ENCODE measurements at places on chromosomes 6 and 20.

DNA sequence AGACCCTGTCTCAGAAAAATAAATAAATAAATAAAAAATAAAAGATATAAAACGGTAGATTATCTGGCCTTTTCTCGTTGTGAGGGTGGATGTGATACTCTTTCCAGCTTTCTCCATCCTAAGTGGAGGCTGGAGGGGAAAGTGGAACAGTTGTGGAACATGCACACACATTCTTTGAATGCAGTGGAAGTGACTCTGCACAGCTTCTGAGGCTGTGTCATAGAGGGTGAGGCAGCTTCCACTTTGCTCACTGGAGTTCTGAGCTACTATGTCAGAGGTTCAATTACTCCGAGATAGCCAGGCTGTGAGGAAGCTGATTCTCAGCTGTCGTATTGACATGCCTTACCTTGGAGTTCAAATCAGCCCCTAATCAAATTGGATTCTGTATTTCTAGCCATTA, 82.2 kb downstream of the CHMP4B start:
- peaks cover 13% of the 10 kb centered on the region for H3K4me1 ChIP-seq
- no peak overlapping the region for H3K4me3 ChIP-seq
- peak; percentile 90 for DNase-seq
- no peak overlapping the region for H3K27ac ChIP-seq

- peaks cover 10% of the 10 kb centered on the region for H3K4me1 ChIP-seq
- H3K4me3 ChIP-seq = no peak overlapping the region
- DNase-seq = no peak
- H3K27me3 ChIP-seq = peaks cover 3% of the 10 kb centered on the region
- H3K36me3 ChIP-seq = no peaks in the 10 kb centered on the region
Measured at GRCh38 chr6:1080453-1081337, 231.2 kb upstream of the FOXQ1 start.

DNA sequence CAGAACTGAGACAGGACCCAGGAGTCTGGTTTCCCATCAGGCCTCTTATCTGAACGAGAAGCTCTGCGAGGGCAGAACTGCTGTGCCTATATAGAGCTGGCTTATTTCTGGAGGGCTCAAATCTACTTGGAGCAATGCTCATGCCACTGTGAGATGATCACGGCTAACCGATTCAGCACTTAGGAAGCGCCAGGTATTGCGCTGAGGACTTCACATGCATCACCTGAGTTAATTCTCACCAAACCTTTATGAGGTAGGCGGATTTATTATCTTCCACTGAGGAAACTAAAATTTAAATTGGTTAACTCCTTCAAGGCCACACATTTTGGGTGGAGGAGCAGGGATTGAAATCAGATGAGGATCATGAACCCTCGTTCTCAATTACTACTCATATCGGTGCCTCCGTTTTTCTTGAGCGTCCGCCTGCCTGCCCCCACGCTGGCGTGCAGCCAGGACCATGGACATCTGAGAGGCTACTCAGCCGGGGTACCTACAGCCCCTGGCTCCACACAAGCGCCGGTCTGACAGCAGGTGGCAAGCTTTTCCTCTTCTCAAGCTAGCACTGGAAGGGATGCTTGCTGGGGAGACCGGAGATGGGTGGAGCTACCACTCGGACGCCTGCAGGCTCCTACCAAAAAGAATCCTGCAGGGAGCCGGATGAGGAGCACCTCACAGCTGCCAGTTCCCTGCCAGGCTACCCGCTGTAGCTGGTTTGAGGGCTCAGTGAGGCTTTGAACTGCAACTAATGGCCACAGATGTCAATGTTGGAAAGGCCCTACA, 1.0 kb upstream of the PCIF1 start:
- H3K27ac ChIP-seq = peak overlapping the region; percentile 99
- H3K4me1 ChIP-seq = peaks cover 5% of the 10 kb centered on the region
- H3K4me3 ChIP-seq = peak overlapping the region; percentile 85
- DNase-seq = peak; percentile 73
- H3K27me3 ChIP-seq = no peaks in the 10 kb centered on the region

- H3K27me3 ChIP-seq = no peaks in the 10 kb centered on the region
- no peak overlapping the region for H3K27ac ChIP-seq
- no peaks in the 10 kb centered on the region for H3K4me1 ChIP-seq
- H3K4me3 ChIP-seq = no peak overlapping the region
- H3K36me3 ChIP-seq = no peaks in the 10 kb centered on the region
Measured at GRCh38 chr6:119024111-119024510, 54.4 kb downstream of the FAM184A start.

GRCh38 chr6:57113105-57113504, 23.1 kb downstream of the ZNF451 start:
- H3K4me1 ChIP-seq = 0 out of 2 replicates have a peak, but pooled peaks cover 3% of the 10 kb centered on the region
- no peak for DNase-seq
- H3K27ac ChIP-seq = no peak overlapping the region
- H3K4me3 ChIP-seq = no peak overlapping the region
- H3K36me3 ChIP-seq = peaks cover 2% of the 10 kb centered on the region

DNA sequence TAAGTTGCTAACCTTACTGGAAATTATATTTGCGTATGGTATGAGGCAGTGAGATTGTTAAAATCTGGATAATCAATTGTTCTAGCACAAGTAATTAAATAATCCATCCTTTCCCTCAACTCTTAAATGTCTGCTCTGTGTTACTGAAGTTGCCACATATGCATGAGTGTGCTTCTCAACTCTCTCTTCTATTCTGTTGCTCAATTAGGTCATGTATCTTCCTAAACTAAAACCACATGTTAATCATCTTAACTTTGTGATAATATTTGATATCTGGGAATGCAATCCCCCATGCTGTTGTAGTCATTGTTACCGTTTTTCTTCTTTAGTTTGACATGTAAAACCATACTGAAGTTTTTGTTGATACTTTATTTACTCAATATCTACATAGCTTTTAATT, 63.5 kb upstream of the STMND1 start:
- H3K27ac ChIP-seq = no peak overlapping the region
- H3K36me3 ChIP-seq = no peaks in the 10 kb centered on the region
- DNase-seq = peak; percentile 79
- H3K27me3 ChIP-seq = no peaks in the 10 kb centered on the region
- peaks cover 3% of the 10 kb centered on the region for H3K4me1 ChIP-seq
- no peak overlapping the region for H3K4me3 ChIP-seq

DNA sequence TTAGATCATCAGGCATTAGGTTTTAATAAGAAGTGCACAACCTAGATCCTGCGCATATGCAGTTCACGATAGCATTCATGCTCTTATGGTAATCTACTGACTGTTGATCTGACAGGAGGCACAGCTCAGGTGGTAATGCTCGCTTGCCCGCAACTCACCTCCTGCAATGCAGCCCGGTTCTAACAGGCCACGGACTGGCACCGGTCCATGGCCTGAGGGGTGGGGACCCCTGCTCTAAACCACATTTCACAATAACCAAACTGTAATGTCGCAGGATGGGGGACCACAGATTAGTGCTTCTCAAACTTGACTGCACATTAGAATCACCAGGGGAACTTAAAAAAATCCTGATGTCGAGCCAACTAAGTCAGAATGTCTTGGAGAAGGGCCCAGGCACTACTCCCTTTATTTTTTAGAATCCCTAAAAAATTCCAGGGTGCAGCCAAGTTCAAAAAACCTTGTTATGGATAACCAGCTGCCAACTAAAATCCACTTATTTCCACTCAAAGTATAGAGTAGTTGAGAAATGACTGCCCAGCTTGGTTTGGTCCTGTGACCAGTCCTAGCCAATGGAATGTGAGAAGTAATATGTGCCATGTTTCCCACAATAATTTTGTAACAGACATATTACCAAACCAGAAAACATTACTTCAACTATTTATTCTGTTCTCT, 3.1 kb downstream of the SHPRH start:
- peak; percentile 40 for DNase-seq
- H3K27me3 ChIP-seq = no peaks in the 10 kb centered on the region
- no peaks in the 10 kb centered on the region for H3K36me3 ChIP-seq
- no peak overlapping the region for H3K4me3 ChIP-seq
- peaks cover 4% of the 10 kb centered on the region for H3K4me1 ChIP-seq

DNA sequence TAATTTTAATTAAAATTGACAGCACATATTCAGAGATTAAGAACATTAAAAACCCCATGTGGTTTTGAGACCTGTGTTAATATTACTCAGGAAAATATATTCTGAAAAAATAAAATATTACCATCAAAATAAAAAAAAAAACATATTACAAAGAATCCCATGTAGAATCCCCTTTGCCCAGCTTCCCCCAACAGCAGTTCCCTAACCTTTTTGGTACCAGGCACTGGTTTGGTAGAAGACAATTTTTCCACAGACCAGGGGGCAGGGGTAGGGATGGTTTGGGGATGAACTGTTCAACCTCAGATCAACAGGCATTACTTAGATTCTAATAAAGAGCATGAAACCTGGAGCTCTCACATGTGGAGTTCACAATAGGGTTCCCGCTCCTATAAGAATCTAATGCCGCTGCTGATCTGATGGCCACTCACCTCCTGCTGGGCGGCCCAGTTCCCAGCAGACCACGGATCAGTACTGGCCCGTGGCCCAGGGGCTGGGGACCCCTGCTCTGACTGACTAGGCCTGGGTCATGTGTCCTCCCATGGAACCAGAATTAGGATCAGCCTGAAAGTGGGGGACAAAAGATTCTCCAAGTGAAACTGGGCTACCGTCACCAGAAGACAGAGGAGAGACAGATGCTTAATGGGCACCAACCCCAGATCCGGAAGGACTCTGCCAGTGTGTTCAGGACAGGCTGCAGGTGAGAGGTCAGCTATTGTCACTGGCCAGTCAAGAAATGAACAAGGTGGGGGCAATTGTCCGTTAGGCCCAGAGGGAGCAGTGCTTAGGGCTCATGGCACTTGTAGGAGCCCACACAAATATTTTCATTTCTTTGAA, 235.5 kb downstream of the PREX1 start:
- H3K4me1 ChIP-seq = no peaks in the 10 kb centered on the region
- no peak overlapping the region for H3K4me3 ChIP-seq
- DNase-seq = no peak
- peaks cover 2% of the 10 kb centered on the region for H3K27me3 ChIP-seq
- H3K36me3 ChIP-seq = no peaks in the 10 kb centered on the region

GRCh38 chr6:11423667-11424066, 113.9 kb upstream of the TMEM170B start:
- no peak for DNase-seq
- H3K27me3 ChIP-seq = no peaks in the 10 kb centered on the region
- no peak overlapping the region for H3K4me3 ChIP-seq
- no peaks in the 10 kb centered on the region for H3K36me3 ChIP-seq
- H3K27ac ChIP-seq = no peak overlapping the region
- H3K4me1 ChIP-seq = peaks cover 33% of the 10 kb centered on the region

DNA sequence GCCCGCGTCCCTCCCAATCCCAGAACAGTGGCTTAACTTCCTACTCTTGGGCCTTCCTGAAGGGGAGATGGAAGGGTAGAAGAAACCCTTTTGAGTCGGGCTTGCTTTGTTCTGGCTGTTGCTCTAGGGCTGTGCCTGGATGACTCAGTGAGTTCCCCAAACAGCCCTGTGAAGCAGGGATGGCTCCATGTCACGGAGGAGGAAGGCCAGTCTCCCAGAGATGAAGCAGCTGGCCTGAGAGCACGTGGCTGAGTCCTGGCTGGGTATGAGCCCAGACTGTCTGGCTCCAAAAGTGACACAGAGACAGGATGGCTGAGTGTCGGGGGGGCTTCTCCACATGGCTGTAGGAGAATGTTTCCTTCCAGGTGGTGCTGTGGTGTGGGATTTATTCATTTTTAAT, 4.6 kb downstream of the SYTL3 start:
- peak; percentile 94 for DNase-seq
- no peaks in the 10 kb centered on the region for H3K36me3 ChIP-seq
- peak overlapping the region; percentile 93 for H3K27ac ChIP-seq
- H3K4me3 ChIP-seq = no peak overlapping the region

GRCh38 chr6:108711071-108711470, 137.2 kb upstream of the ARMC2 start:
- H3K4me3 ChIP-seq = no peak overlapping the region
- DNase-seq = no peak
- peaks cover 8% of the 10 kb centered on the region for H3K4me1 ChIP-seq
- H3K36me3 ChIP-seq = no peaks in the 10 kb centered on the region
- no peak overlapping the region for H3K27ac ChIP-seq

GRCh38 chr6:167898673-167899311, 72.1 kb downstream of the AFDN start:
- H3K4me1 ChIP-seq = no peaks in the 10 kb centered on the region
- H3K27ac ChIP-seq = no peak overlapping the region
- no peaks in the 10 kb centered on the region for H3K36me3 ChIP-seq
- no peak overlapping the region for H3K4me3 ChIP-seq
- no peaks in the 10 kb centered on the region for H3K27me3 ChIP-seq

- no peak overlapping the region for H3K27ac ChIP-seq
- H3K4me1 ChIP-seq = peaks cover 1% of the 10 kb centered on the region
- no peak for DNase-seq
- no peaks in the 10 kb centered on the region for H3K36me3 ChIP-seq
Measured at GRCh38 chr6:169365567-169366257, 112.1 kb upstream of the THBS2 start.

DNA sequence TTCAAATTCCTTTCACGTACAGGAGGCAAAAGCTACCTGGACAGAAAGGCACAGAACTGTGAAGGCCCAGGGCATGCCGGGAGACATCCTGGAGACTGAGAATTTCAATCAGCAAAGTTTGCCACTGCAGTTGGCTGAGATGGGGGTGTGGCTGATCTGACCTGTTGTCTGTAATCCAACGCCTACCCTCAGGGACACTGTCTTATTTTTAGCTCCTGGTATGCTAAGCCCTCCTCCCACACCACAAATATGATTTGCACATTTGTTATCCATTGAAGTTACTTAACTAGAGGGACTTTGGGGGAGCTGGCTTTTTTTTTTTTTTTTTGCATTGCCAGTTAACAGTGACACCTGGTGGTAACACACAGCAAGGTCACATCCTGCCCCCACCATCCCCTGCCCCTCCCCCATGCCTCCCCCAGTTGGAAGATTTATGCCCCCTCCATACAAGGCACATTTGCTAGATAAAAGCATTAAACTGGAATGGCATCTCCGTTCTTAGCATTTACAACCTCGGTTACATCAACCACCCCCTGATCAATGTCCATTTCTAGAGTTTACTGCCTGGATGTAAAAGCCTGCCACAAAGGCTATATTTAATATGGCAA, 40.4 kb downstream of the TTI1 start:
- no peak overlapping the region for H3K27ac ChIP-seq
- H3K36me3 ChIP-seq = peaks cover 27% of the 10 kb centered on the region
- H3K4me3 ChIP-seq = no peak overlapping the region

DNA sequence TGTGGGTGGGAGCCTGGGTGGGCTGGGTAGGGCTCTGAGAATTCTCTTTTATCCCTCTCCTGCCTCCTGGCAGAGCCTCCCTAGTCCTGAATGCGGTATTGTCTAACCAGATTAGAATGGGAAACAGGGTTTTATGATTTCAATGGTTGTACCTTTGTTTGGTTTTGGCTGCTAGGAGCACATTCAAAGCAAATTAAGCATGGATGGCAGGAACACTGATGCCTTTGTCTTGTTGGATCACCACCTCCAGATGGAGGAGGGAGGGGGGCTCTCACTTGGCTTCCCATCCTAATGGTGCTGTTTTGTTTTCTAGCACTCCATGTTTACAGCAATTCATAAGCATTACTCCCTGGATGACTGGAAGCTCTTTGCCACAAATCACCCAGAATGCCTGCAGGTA, 11.6 kb downstream of the GMPR start:
- no peaks in the 10 kb centered on the region for H3K36me3 ChIP-seq
- no peak overlapping the region for H3K4me3 ChIP-seq
- peaks cover 7% of the 10 kb centered on the region for H3K4me1 ChIP-seq

DNA sequence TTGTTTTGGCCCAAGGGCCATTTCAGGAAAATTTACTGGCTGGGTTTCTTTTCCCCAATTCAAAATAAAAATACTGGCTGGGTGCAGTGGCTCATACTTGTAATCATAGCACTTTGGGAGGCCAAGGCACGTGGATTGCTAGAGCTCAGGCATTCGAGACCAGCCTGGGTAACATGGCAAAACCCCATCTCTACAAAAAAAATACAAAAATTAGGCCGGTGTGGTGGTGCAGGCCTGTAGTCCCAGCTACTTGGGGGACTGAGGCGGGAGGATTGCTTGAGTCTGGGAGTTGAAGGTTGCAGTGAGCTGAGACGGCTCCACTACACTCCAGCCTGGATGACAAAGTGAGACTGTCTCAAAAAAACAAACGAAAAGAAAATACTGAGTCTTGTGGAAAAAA, 60.0 kb downstream of the NINL start:
- H3K4me1 ChIP-seq = peaks cover 13% of the 10 kb centered on the region
